Suppressor macrophage treated with lipopolysaccharide for 1 hour (primary cell): ENCODE measurements at places on chromosomes 5 and 9.

GRCh38 chr5:172534229-172535107 is 80.1 kb upstream of the SH3PXD2B start:
- DNase-seq: peak; percentile 37

DNA sequence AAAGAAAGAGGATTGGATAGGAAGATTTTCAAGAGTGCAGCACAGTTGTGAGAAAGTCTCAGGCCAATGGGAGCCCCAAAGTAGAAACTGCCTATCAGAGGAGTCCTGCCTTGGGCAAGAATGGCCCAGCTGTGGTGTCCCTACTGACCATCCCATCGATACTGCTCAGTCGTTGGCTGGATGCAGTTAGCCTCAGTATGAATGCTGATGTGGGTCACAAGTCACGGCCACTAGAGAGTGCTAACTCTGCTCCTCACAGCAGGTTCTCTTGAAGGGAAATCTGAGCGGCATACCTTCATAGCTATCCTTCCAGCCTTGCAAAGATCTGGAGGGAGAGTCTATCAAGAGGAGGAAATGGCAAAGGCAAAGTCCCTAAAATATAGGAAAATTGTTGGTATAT is 11.6 kb upstream of the CETN3 start:
- DNase-seq: no peak

DNA sequence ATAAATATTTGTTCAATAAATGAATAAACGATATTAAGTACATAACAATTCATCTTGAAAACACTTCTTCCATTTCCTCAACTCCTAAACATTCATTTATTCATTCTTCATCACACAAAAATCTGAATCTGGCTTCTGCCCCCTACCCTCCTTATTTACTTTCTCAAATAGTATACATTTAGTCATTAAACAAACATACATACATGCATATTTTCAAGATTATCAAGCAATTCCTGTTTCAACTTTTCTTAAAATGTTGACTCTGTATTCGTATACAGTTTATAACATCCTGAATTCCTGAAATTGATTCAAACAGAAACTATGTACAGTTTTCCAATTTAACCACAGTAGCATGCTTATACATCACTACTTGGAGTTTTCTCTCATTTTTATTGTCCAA is 129.0 kb downstream of the MUSK start:
- DNase-seq: no peak

GRCh38 chr5:124902097-124902821 is 155.8 kb upstream of the ZNF608 start:
- peak; percentile 82 for DNase-seq

DNA sequence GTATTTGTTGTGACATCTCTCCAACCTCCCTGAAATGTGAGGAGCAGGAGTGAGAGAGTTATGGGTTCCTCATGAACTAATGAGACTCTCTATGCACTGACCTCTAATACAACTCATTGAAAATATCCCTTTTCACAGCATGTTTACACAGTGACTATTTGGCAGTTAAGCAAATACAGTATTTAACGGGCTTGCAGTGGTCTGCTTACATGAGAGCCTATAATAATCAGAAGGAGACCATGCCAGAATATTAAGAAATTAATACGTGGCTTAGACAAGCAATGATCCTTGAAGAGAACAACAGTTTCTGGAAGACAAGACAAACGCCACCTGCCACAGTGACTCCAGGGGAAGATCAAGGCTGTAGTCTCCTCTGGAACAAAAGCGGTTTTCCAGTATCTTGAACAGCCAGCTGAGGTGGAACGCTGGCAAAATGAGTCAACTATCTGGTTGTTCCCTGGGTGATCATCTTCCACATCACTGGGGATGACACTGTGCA is 424.5 kb downstream of the DMAC1 start:
- no peak for DNase-seq

- no peak for DNase-seq
Measured at GRCh38 chr5:107289030-107289714, 381.6 kb downstream of the EFNA5 start.

DNA sequence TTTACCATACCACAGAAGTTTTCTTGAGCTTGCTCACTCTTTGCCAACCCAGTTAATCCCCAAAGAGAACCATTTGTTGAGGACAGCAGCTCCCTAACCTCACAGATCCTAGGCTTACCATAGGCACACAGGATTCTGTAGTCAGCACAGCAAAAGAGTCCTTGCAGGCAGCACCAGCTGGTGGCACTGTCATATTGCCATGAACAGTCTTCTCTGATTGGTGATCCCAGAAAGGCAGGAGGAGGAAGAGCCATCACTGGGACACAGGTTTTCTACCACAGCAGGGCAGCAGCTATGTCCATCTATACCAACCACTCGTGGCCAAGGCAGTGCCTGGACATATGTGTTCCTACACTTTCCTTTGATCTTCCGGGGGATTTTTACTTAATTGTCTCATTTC is 297.1 kb upstream of the CD180 start:
- DNase-seq: peak; percentile 27

DNA sequence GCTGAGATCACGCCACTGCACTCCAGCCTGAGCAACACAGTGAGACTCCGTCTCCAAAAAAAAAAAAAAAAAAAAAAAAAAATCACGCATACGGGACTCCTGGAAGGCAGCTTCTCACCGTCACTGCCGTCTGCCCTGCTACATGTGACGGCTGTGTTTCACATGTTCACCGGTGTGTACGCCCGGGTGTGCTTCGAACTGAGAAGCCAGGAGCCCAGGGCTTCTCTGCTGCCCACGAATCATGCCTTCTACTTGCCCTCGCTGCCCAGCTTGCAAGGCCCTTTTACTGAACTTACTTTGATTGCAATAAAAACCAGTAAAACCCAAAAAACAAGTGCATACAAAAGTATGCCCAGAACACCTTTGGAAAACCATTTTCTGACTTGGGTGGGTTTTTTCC is 5.8 kb upstream of the NKD2 start:
- no peak for DNase-seq

DNA sequence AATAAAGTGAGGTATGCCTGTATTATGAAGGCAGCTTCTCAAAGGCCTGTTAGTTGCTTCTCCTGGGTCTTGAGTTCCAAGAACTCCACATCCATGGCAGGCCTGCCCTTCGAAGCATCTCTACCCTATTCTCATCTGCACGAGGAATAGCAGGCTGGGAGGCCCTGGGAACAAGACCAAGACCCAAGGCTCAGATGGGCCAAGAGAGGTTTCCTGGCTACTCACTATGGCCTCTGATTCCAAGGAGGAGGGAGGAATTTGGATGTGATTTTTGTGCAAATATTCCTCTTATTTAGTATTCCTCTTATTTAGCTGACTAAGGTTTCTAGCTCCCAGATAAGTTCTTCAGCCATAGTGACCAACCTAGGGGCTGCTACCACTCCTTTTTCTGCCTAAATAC is 151.3 kb downstream of the SAXO1 start:
- DNase-seq: no peak

- no peak for DNase-seq
Measured at GRCh38 chr9:123112015-123112975, 78.8 kb downstream of the GPR21 start.

DNA sequence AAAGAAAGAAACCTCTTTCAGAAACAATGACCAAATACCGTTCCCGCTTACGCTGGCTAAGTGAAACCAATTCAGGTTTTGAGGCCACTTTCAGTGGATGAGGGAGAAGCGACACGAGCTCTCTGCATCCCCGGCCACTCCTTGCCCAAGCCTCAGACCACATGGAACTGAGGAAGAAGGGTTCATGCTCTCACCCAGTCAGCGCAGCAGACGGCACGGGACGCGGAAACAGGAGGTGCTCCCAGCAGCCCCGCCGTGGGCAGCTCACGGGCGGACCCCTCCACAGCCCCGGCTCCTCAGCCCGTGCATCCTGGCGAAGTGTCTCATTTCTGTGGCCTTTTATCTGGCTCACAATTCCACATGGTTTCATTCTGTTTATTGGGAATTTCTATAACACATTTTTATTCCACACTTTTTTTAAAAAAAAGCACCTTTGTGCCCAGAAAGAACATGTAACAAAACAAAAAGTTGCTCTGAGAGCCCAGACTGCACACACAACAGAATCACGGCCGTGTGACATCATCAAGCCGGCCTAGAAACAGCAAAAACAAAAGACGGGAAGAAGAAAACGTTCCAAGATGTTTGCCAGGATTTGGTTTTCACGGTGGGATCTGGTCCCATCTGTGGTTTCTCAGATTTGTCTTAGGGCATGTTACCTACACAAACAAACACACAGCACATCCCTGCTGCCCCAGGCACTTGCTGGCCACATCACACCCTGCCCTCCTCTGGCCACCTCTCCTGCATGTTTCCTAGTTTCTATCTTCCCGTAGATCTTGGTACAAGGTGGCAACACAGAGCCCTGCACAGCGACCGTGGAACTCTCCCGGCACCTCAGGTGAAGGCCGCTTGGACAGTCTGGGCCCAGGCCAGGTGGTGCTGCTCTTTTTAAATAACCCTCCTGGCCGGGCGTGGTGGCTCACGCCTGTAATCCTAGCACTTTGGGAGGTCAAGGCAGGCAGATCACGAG is 16.2 kb downstream of the QSOX2 start:
- DNase-seq: no peak

GRCh38 chr5:37703841-37704241 is 136.0 kb downstream of the GDNF start:
- DNase-seq: no peak

GRCh38 chr5:79619854-79620253 is 7.6 kb downstream of the TENT2 start:
- DNase-seq: peak; percentile 76
